IPS DF 19.7 (cell line): ENCODE measurements at places on chromosomes 3 and 15.

DNA sequence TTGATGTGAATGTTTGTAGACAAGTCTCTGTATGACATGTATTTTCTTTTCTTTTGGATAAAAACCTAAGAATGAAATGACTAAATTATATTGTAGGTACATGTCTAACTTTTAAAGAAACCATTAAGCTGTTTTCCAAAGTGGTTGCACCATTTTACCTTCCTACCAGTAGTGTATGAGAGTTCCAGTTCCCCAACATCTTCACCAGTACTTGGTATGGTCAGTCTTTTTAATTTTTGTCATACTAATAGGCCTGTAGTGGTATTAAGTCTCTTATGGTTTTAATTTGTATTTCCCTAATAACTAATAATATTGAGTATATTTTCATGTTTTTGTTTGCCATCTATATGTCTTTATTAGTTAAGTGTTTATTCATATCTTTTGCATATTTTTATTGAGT lies 244.0 kb upstream of the LRRFIP2 start:
- DNase-seq: no peak

DNA sequence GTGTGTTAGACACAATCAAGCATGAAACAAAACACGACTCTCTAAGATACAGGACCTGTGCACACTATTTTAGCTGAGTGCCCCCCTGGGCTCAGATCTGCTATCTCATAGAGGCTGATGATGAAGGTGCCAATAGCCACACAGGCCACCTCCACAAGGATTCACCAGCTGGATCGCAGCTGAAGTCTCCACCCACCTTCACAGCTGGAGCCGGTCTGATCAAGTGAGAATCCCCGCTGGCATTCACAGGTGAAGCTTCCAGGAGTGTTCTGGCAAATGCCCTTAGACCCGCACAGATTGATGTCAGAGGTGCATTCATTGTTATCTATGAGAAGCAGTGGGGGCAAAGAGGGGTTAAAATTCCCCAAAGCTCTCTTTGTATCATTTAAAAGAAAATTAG lies 90.1 kb downstream of the DUT start:
- no peak for DNase-seq

- DNase-seq: no peak
These were observed at the start of gene GRK7 for GRCh38 chr3:141763088-141763750. Gene GRK7 (plus strand): TSS chr3:141763408. CDS start chr3:141778285, 14,877 bp downstream.

DNA sequence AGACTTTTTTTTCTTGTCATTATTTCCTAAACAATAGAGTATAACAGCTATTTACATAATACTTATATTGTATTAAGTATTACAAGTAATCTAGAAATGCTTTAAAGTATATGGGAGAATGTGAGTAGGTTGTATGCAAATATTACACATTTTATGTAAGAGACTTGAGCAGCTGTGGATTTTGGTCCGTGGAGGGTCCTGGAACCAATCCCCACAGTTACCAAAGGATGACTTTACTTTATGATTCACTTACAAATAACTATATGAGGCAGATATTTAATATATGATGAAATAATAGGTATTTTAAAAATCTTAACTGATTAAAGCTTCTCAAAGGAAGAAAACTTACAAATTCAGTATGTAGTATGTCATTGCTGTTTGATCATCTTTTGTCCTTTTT lies 56.3 kb downstream of the PPP2R3A start:
- DNase-seq: no peak

DNA sequence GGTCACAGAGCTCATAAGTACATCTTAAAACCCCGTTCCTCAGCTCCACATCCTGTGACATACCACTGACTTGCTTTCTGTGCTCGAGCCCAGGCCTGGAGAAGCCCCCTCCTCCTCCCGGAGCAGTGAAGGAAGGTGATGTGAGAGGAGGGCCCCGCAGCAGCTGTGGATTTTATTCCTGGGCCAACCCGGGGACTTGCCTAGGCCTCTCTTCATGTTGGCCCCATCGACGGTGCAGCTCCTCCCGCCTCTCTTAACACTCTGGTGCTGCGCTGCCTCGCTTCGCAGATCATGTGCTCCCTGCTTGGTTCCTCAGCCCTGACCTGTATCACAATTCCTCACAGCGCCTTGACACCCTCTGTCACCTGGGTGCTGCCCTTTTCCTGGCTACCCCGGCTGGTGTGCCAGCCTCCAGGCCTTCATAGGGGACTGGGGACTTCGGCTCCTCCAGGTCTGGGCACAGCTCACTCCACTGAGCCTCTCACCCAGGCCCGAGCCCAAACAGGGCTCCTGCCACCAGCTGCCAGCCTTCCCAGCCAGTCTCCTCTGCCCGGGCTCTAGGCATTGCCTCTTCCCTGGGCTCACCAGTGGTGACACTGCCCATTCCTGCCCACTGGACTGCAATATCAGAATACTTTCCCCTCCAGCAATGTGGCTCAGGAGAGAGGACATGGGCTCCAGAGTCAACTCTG lies 21.5 kb downstream of the MAGEF1 start:
- no peak for DNase-seq

- DNase-seq: no peak
These were observed 27.9 kb downstream of the USP3 start for GRCh38 chr15:63532307-63532744.

- DNase-seq: no peak
These were observed 130.9 kb downstream of the DNAJB8 start for GRCh38 chr3:128335621-128336296.

- no peak for DNase-seq
These were observed 28.9 kb upstream of the ESYT3 start for GRCh38 chr3:138405486-138405885.

DNA sequence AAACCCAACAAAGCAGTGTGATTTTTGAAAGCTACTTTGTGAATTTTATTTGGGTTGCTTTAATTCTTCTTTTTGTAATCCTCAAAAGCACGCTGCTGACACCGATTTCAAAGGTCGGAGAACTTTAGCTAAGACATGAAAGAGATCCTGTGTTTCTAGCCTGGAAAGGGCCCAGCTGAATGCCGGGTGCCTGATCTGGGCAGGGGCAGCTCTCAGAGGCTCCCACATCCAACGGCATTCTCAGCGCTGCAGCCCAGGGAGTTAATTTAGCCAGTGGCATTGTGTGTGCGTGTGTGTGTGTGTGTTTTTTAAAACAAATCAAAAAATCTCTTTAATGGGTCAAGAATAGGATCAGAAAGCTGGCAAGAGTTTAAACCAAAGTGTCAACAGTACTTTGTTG lies 6.6 kb downstream of the RBP1 start:
- DNase-seq: no peak

GRCh38 chr15:49751191-49751590 lies 130.3 kb downstream of the DTWD1 start:
- no peak for DNase-seq

- DNase-seq: no peak
These were observed 200.7 kb downstream of the TLE3 start for GRCh38 chr15:69897061-69897460.

DNA sequence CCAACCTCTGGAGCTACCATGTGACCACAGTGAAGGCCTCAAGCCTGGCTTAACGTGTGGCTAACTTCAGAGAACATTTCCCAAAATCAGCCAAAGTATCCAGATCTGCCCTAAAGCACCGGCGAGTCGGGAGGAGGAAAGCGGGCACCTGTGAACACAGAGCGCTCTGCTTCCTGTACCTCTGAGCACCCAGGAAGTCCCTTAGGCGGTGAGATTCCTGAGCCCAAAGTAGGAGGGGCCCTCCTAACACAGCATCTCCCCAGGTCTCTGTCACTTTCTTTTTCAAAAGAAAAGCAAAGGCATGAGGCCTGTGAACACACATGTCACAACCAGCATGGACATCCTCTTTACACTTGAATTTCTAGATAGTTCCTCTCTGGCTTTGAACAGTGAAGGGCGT lies 944 bp upstream of the EIF4E3 start:
- no peak for DNase-seq

DNA sequence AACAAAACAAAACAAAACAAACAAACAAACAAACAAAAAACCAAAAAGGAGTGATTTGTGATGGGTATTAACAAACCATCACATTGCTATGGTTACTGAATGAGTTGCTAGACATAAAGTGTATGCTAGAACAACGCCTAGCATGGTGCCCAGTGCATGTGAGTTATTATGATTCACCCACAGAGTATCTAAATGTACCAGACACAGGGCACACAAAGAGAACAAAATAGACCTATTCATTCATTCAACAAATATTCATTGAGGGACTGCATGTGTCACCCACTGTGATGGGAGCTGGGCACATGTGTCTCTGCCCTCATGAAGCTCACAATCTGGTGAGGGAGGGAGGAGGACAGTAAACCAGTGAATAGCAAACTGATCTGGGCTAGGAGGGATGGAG lies 11.6 kb upstream of the ACAN start:
- no peak for DNase-seq

DNA sequence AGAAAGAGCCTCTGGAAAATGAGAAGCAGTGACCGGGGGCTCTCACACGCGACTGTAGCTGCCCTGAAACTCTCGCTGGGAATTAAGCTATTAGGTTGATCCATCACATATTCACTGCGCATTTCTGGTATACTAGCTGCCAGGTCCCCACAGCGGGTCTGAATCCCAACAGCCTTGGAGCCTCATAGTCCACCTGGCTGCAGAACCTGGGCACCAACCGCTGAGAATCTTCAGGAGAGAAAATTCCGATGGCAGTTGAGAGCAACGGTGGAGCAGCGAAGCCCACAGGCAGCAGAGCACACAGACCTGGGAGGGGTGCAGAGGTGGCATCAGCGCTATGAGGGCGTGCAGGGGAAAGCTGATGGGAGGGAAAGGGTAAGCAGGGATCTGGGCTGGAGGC lies 75.1 kb downstream of the FAM174B start:
- DNase-seq: no peak

DNA sequence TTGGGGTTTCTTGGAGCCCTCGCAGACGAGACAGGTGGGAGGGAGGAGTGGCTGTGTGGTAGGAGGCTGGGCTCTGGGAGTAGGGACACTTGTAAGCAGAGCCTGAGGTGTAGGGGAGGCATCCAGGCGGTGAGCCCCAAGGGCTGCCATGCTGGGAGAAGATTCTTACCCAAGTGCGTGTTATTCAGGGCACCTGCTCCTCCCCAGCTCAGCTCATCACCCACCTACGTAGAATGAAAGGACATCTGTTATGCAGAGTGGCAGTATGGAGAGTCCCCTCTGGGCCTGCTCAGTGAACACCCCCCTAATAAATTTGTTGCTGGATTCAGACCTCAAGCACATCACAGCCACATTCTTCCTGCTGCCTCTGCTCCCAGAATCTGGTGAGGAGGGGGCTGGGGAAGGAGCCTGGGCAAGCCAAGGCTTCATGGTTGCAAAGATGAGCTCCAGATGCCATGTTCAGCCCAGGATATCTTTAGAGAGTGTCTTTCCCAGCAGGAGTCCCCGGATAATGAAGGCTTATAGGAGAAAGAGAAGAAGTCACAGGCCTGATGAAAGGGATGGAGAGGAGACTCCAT lies 261.8 kb downstream of the EPHB1 start:
- no peak for DNase-seq
